NCI-H2107 (cell line): ENCODE measurements at places on chromosomes 7 and 10.

GRCh38 chr10:11169976-11170375 is 152.3 kb downstream of the CELF2 start:
- DNase-seq: no peak

- no peak for DNase-seq
Observed at GRCh38 chr7:133529861-133530260, 277.0 kb downstream of the EXOC4 start.

DNA sequence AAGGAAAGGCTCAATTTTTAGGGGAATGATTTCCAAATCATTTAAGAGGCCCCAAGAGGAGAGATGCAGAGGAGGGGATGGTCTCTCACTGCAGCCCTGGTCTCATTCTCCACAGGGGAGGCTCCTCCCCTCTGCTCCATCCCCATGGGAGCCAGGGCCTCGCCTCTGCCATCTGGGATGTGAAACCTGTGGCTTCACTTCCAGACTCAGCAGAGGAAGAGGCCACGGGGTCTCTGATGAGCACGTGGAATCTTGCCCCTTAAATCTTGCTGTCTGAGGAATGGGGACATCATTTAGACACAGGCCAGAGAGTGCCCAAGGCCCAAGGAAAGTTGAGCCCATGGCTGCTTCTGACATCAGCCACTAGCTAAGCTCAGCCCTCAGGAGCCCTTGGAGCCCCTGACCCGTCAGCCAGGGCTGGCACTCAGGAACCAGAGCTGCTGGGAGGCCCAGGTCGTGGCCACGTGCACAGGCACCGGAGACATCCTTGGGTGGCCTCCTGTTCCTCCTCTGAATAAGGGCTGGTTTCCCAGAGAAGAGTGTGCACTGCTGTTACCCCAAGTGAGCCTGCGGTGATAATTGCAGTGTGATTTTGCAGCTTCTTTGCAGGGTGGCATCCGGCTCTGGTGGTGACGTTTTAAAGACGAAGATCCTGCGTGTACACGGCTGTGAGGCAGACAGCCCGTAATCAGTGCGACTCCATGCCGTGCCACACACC is 50.5 kb downstream of the VIPR2 start:
- DNase-seq: no peak

GRCh38 chr7:96174812-96175211 is 147.1 kb downstream of the SLC25A13 start:
- no peak for DNase-seq

DNA sequence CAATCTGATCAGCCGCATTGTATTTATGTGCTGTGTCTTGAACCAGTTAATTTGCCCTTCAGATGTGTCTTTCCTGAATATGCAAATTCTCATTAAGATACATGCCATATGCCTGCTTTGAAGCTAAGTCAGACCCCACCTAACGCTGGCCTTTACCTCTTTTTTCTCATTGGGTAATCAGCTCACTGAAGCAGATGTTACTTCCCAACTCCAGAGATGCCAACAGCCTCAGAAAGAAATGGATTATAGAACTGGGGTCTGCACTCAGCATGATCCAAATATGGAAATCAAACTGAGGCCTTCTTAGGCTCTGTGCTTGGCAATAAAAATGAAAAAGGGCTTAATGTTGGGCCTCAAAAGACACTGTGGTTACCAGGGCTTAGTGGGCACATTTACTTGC is 113.9 kb downstream of the FZD1 start:
- DNase-seq: no peak

DNA sequence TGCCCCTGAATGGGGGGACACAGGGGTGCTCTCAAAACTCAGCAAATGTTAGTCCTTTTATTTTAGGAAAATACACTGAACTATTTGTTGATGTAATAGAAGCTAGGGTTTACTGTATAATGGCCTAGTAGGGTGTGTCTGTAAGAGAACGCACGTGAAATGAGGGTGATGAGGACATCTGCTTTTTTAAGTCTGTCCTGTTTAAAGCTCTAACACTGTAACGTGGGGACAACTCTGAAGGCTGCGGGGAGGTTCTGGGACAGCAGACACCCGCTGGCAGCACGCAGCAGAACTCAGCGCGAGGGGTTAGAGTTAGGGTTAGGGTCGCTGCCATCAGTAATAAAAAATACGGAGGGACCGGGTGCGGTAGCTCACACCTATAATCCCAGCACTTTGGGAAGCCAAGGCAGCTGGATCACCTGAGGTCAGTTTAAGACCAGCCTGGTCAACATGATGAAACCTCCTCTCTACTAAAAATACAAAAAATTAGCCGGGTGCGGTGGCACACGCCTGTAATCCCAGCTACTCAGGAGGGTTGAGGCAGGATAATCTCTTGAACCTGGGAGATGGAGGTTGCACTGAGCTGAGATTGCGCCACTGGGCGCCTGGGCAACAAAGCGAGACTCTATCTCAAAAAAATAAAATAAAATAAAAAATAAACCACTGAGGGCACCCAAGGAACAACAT is 98.0 kb downstream of the CTBP2 start:
- DNase-seq: no peak

DNA sequence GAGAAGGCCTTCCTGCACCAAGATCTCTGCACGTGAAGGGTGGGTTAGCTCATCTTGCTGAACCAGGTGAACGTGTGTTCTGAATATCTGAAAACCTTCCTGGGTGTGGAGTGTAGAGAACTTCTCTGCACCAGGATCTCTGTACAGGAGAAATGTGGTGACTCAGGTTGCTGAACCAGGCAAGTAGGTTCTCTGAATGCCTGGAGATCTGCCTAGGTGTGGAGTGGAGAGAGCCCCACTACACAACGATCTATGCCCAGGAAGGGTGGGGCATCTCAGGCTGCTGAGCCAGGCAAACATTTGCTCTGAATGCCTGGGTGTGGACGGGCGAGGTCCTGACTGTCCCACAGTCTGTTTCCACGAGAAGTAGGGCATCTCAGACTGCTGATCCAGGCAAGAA is 1002.3 kb upstream of the KCND2 start:
- no peak for DNase-seq

DNA sequence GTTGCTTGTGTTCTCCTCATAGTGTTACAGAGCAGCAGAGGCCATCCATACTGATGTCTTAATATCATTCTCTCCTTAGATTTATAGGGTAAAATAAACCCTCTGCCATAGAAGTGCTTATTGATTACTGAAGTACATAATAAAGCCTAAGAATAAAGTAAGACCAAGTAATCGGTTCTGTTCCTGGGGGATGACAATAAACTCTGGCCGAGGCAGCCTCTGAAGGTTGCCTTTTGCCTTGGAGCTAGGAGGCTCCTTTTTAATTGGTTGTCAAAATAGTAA is 711.6 kb upstream of the GALNT17 start:
- no peak for DNase-seq

GRCh38 chr10:117677890-117678500 is 135.4 kb downstream of the EMX2 start:
- DNase-seq: no peak

DNA sequence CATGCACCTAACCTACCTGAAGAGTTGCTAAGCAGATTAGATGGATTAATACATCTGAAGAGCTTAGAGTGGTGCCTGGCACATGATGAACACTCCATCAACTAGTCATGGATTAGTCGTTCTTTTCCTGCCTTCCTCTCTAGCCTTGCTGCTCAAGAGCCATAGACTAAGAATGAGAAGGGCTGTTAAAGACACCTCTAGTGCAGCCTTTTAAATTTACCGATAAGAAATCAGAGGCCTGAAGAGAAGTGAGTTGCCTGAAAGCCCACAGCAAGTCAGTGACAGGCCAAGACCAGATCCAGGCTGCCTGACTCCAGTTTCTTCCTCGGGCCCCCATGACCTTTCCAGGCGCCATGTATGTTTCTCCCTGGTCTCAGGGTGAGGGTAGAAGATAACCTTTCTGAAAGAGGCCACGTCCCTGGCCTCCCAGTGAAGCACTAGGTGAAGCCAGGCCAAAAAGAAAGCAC is 6.5 kb downstream of the TSPAN15 start:
- DNase-seq: no peak

GRCh38 chr10:19683356-19683755 is 132.9 kb upstream of the PLXDC2 start:
- no peak for DNase-seq

GRCh38 chr7:80259-81067 is 111.9 kb upstream of the FAM20C start:
- no peak for DNase-seq

- no peak for DNase-seq
Observed at GRCh38 chr7:66315192-66315591, 110.1 kb downstream of the TPST1 start.

DNA sequence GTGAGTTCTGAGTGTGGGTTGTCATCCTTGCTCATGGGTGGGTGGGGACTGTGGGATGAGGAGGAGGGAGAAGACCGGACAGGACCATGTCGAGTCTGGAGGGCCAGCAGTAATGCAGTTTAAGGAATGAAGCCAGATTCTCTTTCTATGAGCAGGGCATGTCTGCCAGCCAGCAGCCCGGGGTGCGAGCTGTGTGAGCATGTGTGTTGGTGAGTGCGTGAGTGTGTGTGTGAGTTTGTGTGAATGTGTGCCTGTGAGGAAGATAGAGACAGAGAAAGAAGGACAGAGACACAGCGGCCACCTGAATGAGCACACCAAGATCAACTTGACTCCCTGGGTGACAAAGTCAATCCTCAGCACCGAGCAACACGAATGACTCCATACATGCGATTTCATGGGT is 52.3 kb downstream of the ADARB2 start:
- no peak for DNase-seq

DNA sequence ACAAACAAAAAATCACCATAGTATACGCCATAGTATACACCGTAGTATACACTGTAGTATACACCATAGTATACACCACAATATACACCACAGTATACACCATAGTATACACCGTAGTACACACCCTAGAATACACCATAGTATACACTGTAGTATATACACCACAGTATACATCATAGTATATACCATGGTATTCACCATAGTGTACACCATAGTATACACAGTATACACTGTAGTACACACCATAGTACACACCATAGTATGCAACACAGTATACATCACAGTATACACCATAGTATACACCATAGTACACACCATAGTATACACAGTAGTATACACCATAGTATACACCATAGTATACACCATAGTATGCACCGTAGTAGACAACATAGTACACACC is 157.6 kb upstream of the ADARB2 start:
- DNase-seq: no peak

DNA sequence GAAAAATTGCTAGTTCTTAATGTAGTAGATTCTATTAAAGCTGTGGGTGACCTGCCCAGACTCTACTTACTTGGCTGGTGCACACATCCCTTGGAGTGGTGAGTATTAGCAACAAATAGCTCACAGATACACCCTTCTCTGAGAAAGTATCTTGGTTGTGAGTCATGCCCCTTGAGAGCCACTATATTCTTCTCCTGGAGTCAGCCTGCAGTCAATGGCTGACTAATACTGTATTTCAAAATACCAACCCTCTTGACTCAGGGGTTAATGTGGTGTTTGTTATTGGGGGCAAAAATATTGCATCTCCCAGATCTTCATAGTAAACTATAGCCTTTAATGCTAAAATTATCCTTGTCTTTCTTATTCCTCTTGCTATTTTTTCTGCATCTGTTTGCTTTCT is 354.9 kb downstream of the BMPER start:
- no peak for DNase-seq

GRCh38 chr7:134473861-134474291 is 15.0 kb upstream of the AKR1B1 start:
- no peak for DNase-seq

DNA sequence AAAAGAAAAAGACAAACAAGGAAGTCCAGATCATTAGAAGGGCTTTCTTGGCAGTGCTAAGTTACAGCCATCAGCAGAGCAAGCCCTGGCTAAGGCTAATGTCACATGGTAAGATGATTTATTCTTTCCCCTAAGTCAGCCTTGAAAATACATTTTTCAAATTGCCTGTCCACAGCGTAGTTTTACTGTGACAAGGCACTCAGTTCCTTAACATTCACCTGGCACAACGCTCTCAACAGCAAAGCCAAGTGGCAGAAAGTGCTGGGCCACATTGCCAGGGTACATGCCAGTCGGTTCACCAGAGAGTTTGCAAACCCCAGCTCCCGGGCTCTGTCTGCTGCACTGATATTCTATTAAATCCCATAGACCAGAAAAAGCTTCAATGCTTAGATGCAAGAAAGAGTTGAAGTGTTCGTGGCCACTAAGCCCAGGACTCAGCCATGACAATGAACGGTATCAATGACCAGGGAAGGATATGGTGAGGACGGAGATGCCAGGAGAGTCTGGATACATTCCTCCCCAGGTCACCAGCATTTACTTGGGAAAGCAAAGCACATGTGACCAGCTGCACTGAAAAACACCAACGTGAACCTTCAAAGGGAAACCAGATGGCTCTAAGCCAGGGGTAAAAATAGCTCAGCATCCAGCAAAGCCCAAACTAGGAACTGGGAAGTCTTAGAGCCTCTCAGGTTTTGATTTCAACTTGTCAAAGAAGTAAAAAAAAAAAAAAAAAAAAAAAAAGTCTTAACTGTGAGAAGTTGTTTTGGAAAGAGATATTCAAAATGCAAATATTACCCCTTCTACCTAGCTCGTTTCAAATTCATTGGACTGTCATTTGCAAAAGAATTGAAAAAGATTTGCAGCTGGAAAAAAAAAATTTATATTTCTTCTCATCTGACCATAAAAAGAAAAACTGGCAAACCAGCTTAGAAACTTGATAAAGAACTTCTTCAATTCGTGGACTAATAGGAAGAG is 23.9 kb upstream of the MPP7 start:
- DNase-seq: no peak

- no peak for DNase-seq
Observed at GRCh38 chr10:35079265-35079664, 10.9 kb downstream of the CUL2 start.

- no peak for DNase-seq
Observed at GRCh38 chr10:114458955-114459354, 54.7 kb upstream of the AFAP1L2 start.

DNA sequence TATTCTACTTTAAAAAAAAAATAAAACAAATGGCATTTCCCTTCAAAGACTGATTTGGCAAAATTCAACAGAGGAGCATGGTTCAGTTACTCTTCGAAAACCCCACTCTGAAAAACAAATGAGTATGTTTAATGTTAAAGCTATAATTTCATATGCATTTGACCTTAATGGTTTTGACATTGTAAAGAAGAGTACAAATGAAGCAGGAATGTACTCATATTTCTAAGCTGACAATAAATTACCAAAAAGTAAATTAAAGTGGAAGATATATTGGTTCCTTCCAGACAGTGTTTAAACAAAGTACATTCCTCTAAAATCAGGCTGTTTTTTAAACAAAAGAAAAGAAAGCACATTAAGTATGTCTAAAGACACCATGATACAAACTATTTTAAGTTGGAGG is 16.4 kb downstream of the RGS10 start:
- DNase-seq: no peak

GRCh38 chr7:45185864-45186250 is 28.3 kb downstream of the RAMP3 start:
- DNase-seq: no peak

- DNase-seq: no peak
Observed at GRCh38 chr10:15531927-15532722, 161.0 kb upstream of the FAM171A1 start.

DNA sequence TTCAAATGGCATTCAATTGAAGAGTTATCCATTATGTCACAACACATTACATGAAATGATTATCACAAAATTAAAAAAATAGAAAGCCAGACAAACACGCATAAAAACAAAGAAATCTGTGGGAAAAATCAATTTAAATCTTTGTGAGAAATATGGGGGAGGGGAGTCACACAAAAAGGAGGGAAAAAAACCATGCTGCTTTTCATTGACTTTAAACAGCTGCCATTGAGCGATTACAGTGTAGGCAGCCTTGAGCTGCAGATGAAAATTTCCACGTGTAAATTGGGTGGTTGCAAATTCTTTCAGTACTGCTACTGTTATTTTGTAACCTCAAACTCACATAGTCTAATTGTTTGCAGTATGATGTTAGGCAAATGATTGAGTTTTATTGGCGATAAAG is 889.9 kb upstream of the PHF14 start:
- DNase-seq: no peak
